Activated T-cell treated with anti-CD3 and anti-CD28 coated beads, Interleukin-2, amount 50 U/mL, for 72 hours (primary cell): ENCODE measurements at places on chromosomes 3 and 15.

GRCh38 chr15:53985562-53985961, 7.3 kb downstream of the UNC13C start:
- no peak for DNase-seq

- DNase-seq = no peak
These were observed 6.1 kb downstream of the ZKSCAN7 start for GRCh38 chr3:44561076-44561475.

DNA sequence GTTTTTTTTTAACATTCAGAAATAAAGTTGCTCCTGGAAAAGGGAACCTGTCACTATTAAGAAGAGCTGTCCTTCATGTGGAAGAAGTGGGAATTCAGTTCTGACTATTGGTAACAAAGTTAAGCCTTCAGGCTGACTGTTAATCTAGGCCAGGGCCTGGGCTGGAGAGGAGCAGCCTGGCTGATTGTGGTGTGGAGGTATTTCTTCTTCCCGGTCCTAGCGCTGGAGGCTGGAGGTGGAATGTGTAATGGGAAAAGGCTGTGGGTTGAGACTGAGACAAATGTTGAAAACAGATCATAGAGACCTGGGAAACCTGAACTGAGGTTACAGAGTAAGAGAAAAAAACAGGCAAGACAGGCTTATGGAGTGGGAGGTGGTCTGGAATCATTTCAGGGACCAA, 23.8 kb upstream of the SH3BP5 start:
- DNase-seq = no peak

DNA sequence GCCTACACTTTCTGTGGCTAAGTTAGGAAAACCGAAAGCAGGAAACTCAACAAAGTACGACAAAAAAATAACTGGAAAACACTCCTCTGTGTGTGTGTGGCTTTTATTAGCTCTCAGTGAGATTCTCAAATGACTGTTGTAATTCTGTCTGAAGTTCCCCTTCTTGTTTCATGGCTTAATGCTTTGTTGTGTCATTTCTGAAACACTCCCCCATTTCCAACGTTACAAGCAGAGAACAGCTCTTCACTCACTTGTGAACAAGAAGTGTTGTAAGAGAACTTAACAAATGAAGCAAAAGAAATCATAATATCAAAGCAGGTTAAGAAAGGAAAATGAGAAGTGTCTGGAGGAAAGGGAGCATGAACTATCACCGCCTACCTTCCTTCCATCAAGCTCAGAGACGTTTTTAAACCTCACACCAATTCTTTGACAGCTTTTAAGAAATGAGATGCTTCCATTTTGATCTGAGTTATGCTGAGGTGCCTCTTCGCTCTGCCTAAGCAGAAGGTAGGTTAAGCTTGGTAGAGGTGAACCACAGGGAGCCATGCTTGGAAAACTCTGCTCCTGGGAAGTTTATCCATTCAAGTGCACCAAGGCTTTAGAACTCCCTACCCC, 12.4 kb upstream of the SEC62 start:
- DNase-seq = no peak

GRCh38 chr3:190183121-190183520, 62.4 kb upstream of the P3H2 start:
- DNase-seq = no peak

- no peak for DNase-seq
These were observed 80.7 kb downstream of the MBNL1 start for GRCh38 chr3:152349392-152349791.

- DNase-seq = no peak
These were observed 4.1 kb downstream of the FOXP1 start for GRCh38 chr3:71579326-71579934.

GRCh38 chr15:67755264-67755663, 70.0 kb upstream of the SKOR1 start:
- DNase-seq = no peak

- no peak for DNase-seq
These were observed 76.5 kb downstream of the HMG20A start for GRCh38 chr15:77497110-77497737.

DNA sequence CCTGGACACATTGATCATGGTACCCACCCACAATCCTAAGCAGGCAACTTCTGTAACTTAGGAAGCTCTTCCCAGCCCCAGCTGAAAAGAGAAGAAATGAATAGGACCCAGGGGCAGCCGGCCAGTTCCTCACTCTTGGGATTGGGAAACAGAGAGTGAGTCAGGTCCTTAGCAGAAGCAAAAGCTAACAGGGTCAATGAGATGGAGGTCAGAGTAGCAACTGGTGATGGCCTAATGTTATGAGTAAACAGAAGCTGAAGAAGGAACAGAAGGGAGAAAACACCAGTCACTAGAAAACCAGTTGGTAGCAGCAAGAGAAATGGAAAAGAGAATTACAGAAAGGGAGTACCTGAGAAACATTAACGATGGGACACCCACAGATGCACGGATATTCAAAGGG, 20.0 kb downstream of the RIOX2 start:
- no peak for DNase-seq

DNA sequence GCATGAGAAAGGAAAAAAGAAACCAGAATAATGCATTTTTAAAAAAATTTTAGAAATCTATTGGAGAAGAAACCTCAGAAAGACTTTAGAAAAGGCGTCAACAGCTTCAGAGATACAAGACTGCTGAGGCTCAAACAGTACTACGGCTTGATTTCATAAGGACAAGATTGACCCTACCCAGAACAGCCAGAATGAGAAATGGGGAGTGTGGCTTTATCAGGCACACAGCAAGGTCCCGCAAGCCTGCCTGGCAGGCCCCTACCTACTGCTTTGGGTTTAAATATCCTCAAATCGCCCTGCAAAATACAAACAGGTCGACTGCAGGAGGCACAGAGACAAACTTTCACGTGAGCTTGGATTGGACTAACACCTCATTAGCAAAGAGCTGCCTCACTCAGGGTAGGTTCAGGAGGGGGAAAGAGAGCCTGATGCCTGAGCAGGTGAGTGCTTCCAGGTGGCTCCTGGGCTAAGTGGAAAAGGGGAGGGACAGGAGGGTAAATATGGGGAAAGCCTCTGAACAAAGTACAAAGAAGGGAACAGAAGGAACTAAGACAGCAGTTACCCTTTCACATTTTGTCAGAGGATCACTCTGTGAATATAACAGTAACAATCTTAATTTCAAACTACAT, 87.5 kb downstream of the RORA start:
- no peak for DNase-seq

- no peak for DNase-seq
These were observed 55.5 kb upstream of the SMAD3 start for GRCh38 chr15:67009576-67010569.

DNA sequence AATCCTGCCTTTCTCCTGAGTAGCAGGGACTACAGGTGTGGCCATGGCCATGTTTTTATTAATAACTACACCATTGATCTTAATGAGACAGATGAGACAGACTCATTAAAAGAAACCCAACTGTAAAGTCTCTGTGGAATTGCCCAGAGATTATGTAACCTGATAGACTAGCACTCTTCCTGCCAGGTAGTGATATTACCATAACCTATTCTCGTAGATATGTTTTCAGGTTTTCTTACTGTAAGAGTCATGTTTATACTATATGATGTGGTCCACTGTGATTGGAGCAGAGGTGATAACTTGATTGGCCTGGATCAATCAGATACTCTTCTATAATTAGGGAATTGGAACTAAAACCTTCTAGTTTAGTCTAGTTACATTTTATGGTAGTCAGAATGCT, 93.7 kb downstream of the NFKBIZ start:
- no peak for DNase-seq

- DNase-seq = no peak
These were observed 38.7 kb downstream of the FGD5 start for GRCh38 chr3:14857506-14857905.

GRCh38 chr3:188446014-188446413, 292.1 kb downstream of the LPP start:
- DNase-seq = peak; percentile 1

GRCh38 chr3:48058091-48058490, 41.9 kb upstream of the MAP4 start:
- DNase-seq = no peak

GRCh38 chr15:89662893-89663626, 7.8 kb upstream of the KIF7 start:
- DNase-seq = no peak

GRCh38 chr3:188053710-188054380, 100.1 kb upstream of the LPP start:
- DNase-seq = no peak

DNA sequence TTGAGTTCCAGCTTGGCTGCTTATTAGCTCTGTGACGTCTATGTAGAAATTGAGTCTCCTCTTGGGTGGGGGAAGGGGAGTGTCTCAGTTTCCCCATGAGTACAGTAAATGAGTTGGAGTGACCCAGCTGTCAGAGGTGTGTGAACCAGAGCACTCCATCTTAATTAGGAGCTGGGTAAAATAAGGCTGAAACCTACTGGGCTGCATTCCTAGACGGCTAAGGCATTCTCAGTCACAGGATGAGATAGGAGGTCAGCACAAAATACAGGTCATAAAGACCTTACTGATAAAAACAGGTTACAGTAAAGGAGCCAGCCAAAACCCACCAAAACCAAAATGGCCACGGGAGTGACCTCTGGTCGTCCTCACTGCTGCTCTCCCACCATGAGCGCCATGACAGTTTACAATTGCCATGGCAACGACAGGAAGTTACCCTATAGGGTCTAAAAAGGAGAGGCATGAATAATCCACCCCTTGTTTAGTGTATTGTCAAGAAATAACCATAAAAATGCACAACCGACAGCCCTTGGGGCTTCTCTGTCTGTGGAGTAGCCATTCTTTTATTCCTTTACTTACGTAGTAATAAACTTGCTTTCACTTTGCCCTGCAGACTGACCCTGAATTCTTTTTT, 222.4 kb downstream of the CACNA2D3 start:
- no peak for DNase-seq

DNA sequence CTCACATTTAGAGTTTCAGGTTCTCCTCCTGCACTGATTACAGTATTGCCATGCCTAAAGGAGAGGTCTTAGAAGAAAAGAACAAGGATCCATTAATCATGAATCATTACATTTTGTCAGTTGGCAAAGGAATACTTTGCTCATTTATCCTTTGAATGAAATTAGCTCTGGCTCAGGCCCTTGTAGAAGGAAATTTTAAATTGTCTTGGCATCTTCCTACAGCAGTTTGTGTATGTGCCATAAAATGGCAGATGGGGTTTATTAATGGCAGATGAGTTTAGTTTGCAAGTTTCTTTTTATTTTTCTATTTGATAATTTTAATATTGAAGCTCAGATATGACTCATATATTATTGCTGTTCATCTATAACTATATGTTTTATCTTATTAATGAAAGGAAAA, 181.2 kb upstream of the EPHA3 start:
- DNase-seq = no peak

GRCh38 chr3:58520403-58521335, 16.3 kb downstream of the ACOX2 start:
- no peak for DNase-seq

- no peak for DNase-seq
These were observed 11.2 kb downstream of the B3GNT5 start for GRCh38 chr3:183264268-183264667.

GRCh38 chr3:194598771-194599557, 34.3 kb downstream of the TMEM44 start:
- no peak for DNase-seq

DNA sequence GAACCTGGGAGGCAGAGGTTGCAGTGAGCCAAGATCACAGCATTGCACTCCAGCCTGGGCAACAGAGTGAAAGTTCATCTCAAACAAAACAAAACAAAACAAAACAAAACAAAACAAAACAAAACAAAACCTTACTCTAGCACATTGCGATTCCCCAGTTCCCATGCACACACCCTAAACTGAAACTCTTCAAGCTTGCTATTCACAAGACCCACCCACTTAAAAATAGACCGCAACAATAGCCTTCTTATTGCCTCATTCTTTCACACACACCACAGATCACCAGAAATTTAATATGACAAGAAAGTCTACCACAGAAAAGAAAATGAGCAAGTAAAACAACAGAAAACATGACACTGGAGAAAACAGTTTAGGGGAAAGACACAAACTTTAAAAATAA, 598.4 kb downstream of the FHIT start:
- DNase-seq = no peak

DNA sequence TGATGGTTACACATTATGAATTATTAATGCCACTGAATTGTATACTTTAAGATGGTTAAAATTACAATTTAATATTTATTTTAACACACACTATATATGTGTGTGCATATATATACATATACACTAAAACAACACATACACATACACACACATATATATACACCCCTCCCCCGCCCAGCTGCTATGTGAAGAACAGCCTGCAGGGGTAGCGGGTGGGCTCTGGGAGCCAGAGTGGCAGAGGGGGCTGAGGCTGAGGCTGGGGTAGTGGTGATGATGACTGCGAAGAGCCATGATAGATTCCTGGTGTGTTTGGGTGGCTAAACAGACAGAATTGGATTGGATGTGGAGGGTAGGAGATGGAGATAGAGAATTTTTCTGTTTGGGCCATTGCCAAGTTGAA, 39.4 kb upstream of the APEH start:
- DNase-seq = no peak

DNA sequence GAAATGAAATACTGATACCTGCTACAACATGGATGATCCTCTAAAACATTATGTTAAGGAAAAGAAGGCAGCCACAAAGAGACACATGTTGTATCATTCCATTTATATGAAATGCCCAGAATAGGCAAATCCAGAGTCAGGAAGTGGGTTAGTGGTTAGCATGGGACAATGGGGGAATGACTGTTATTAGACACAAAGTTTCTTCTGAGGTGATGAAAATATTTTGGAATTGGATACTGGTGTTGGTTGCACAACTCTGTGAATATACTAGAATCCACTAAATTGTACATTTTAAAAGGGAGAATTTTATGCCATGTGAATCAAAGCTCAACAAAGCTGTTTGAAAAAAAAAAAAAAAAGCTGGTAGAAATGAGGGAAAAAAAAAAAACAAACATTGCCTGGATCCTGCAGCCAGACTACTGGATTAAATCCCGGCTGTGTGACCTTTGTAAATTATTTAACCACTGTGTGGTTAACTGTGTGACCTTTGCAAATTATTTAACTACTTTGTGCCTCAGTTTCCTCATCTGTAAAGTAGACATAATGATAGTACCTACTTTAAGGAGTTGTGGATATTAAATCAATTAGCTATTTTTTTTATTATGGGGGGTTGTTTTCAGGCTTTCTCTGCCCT, 75.6 kb upstream of the PRICKLE2 start:
- no peak for DNase-seq
